Right atrium auricular region (tissue), 2 donors: ENCODE measurements at places on chromosomes 11 and 22.
A peak's percentile ranks its signal among the peaks of the same experiment; 100 is the strongest.

DNA sequence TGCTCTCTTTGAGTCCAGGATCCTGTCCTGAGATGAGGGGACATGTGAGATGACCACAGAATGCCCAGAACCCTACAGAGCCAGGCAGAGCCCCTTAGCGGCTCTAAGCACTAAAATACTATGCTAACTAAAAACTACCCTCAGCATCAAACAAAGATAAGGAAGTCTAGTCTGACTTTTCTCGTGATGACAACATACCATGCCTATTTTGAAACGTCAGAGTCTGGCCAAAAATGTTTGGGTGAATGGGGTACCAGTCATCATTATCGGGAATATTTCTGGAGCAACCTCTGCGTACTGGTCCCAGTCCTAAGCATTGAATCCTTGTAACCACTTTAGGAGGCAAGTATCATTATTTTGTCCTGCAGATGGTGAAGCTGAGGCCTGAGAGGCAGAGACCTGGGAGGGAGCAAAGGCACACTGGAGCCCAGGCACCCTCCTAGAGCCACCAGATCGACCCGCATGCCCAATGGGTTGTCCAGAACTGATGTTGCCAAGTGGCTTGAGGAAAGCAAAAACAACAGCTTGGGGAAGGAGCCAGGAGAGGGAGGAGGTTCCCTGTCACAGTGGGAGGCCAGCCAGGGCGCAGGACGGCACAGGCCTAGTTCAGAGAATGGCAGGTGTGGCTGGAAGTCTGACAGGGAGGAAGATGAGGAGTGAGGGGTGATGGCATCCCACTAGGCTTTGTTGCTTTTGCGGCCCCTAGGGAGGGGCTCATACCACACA, 7.2 kb upstream of the OSM start:
- DNase-seq, result no peak

GRCh38 chr11:105367129-105367528, 227.6 kb upstream of the CARD18 start:
- no peak for DNase-seq

- DNase-seq, result no peak
These were observed 277.2 kb upstream of the PLET1 start for GRCh38 chr11:112537846-112538330.

DNA sequence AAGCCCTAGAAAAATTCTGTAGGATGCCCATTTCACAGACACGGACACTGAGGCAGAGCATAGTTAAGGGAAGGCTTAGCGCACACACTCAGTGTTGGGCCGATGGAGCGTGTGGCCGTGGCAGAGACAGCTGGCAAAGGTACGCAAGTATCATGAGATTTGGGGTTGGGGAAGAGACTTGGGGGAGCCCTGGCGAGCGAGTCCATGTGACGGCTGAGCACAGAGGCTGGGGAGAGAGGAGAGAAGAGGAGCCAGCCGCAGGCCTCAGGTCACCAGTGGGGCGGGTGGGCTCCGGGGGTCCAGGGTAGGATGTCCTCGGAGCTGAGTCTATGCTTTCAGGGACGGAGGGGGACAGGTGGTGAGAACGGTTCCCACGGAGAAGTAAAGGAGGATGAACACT, 311.3 kb downstream of the CTTN start:
- DNase-seq, result no peak

- no peak for DNase-seq
These were observed 124.0 kb upstream of the LMO1 start for GRCh38 chr11:8387693-8388092.

DNA sequence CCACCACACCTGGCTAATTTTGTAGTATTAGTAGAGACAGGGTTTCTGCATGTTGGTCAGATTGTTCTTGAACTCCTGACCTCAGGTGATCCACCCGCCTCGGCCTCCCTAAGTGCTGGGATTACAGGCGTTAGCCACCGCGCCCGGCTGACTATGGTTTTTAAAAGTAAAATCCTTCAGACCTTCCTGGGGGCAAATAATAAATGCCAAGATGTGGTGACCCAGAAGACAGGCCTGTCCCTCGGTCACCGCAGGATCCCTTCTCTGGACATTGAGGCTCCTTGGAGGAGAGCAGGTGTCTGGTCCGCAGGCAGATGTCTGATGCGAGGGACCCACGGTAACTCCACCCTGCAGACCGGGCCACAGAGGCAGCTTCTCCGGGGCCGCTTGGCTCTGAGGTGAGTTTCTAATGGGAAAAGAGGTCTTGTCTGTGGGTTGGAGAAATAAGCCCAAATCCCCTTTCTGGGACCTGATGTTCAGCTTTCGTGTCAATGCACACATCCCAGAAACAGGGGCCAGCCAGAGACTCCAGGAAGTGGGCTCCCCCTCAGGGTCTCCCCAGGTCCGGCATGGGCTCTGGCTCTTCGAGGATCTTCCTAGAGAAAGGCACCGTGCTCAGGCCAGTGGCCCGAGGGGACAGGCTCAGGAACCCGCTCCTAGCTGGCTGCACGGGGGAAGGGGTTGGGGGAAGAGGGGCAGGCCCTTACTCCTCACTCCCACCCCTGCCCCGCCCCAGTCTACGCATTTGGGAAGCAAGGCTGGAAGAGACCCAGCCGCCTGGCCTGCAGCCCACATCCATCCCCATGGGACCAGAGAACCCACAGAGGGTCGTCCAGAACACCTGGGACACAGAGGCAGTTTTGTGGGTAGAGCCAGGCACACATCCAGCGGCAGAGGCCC, 100.6 kb downstream of the WNT7B start:
- DNase-seq, result no peak

DNA sequence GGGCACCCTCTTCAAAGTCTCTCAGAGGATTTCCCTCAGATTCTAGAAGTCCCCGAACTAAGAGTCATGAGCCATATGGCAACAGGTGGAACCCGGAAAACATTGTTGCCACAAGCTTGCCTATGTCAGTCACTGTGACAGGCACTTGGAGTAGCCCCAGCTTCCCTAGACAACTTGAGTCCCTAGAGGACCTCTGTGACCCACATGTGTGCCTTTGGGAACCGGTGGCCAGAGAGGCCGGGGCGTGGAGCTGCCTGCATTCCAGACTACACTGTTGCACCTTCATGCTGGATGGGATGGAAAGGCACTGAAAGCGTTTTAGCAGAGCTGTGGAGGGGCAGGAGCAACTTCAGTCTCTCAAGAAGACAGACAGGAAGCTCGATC, 12.1 kb downstream of the SLC37A2 start:
- DNase-seq, result peak; percentile 46

GRCh38 chr11:88579466-88579865, 241.9 kb upstream of the CTSC start:
- DNase-seq, result no peak

- no peak for DNase-seq
These were observed 223.8 kb downstream of the BLID start for GRCh38 chr11:121892131-121892681.

DNA sequence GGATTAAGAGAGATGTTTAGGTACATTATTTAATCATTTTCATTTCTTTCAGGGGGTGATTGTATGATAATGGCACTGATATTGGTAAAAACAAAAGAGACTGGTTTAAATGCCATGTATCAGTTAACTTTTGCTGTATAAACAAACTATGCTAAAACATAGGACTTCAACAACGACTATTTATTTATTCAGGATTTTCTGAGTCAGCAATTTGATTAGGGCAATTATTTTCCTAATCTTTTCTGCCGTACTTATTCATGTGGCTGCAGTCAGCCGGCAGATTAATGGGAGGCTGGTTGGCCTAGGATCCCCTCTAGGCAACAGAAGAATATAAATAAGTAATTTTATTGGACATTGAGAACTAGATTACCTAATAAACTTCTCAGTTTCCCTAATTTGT, 661.7 kb upstream of the RAG2 start:
- DNase-seq, result no peak

DNA sequence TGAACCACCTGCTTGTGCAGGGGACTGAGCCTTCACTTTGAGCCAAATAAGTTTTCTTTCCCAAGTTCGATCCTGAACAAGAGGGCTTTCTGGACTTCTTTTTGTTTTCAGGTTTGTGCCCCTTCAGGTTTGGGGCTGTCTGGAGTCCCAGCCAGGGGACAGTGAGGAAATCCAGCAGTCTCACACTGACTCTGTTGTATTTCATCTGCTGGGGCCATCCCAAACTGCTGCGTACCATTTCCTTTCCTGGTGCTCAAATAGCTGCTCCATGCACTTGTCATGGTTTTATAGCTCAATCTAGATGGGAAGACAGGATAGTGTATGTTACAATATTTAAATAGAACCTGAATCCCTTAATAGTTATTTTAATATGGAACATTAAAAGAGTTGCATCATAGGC, 66.3 kb upstream of the IGLL5 start:
- DNase-seq, result no peak

GRCh38 chr11:103683576-103683975, 352.9 kb upstream of the DDI1 start:
- no peak for DNase-seq

DNA sequence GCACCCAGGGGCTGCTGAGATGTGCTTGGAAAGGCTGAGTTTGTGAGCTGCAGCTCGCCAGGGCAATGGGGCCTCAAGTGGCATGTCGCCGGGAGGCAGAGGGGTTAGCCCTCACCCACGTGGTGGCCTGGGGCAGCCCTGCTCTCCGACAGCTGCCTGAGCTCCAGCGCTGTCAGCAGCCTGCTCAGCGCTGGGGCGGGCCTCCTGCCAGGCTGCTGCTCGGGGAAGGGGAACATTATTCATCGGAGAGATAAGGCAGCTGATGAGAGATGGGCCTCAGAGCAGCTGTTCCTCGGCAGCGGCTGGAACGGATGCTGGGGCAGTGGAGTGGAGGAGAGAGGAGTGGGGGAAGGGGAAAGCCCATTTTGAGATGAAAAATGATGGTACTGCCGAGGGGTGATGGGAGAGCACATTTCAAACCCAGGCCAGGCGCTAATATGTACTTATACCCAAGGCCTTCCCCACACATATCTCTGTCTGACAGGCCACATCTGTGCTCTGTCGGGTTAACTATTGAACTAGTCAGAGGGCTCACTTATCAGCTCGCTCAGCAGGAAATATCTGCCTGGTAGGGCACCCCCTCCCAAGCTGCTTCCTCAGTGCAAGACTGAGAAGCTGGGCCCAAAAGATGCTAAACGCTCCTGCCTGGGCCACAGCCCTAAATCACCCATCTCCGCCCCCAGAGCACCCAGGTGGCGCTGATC, 79.5 kb downstream of the TIMP3 start:
- peak; percentile 82 for DNase-seq
